ENCODE measurements at places on chromosomes 2 and 18.

- no peak for DNase-seq
These were observed 2.5 kb downstream of the CRIM1 start for GRCh38 chr2:36357847-36358659.

- DNase-seq: no peak
These were observed 123.1 kb upstream of the NDUFV2 start for GRCh38 chr18:8979258-8979988.

DNA sequence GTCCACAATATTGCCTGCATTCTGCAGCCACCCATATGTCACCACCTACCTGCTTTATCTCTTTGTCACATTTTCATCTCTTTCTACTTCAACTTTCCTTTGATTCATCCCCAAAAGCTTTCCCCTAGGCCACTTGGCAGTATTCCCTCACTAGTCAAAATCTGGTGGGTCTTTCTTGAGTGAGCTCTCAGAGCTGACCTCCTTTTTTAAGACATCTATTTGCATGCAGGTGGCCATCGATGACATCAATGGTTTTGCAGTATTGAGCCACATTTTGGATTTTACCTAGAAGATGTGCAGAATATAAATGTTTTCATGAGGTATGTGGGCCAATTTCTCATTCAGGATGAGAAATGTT, 133.4 kb upstream of the REG3A start:
- no peak for DNase-seq

GRCh38 chr18:8890957-8891464, 185.7 kb downstream of the MTCL1 start:
- DNase-seq: no peak

GRCh38 chr2:46825231-46825938, 90.2 kb downstream of the MCFD2 start:
- no peak for DNase-seq
